ENCODE measurements at places on chromosomes 2 and 18. TPM values are rescaled to one million over a fixed set of nuclear protein-coding genes. Genes with fewer than 3 reads are reported as not detected.

- DNase-seq: no peak
- no peak overlapping the region for H3K27ac ChIP-seq
- H3K4me3 ChIP-seq: no peak overlapping the region
- H3K4me1 ChIP-seq: no peaks in the 10 kb centered on the region
- no peaks in the 10 kb centered on the region for H3K36me3 ChIP-seq
Observed at GRCh38 chr18:53698907-53699306, 525.6 kb downstream of the MBD2 start.

DNA sequence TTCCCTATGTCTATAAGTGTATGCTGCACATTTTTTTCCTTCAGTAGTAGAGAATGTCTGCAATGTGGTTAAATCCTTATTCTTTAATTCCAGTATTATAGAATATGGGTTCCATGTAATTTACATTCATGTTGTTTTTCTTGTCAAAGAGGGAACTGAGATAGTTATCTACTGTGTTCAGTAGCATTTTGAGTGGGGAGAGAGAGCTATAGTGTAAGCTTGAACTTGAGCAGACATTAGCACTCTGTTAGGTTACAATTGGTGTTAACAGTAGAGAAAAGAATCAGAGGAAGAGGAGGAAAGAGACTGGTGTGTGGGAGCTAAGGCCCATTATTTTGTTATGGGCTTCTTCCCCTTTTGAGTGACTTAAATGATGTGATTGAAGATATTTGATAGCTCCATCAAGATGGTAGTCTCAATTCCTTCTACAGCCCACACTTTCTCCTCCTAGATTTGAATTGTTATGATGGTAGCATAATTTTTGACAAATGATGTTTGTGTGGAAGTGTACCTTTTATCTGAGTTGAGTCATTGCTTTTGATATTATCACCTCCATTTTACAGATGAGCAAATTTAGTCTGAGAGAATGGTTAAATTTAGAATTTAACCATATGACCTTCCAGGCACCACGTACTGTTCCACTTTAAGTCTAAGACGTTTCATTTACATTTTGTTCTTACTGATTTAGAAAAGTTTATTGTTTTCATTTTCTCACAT lies 71.3 kb downstream of the FMNL2 start:
- peaks cover 26% of the 10 kb centered on the region for H3K27me3 ChIP-seq
- no peak overlapping the region for H3K4me3 ChIP-seq
- no peak overlapping the region for H3K27ac ChIP-seq
- H3K36me3 ChIP-seq: no peaks in the 10 kb centered on the region
- no peaks in the 10 kb centered on the region for H3K4me1 ChIP-seq

DNA sequence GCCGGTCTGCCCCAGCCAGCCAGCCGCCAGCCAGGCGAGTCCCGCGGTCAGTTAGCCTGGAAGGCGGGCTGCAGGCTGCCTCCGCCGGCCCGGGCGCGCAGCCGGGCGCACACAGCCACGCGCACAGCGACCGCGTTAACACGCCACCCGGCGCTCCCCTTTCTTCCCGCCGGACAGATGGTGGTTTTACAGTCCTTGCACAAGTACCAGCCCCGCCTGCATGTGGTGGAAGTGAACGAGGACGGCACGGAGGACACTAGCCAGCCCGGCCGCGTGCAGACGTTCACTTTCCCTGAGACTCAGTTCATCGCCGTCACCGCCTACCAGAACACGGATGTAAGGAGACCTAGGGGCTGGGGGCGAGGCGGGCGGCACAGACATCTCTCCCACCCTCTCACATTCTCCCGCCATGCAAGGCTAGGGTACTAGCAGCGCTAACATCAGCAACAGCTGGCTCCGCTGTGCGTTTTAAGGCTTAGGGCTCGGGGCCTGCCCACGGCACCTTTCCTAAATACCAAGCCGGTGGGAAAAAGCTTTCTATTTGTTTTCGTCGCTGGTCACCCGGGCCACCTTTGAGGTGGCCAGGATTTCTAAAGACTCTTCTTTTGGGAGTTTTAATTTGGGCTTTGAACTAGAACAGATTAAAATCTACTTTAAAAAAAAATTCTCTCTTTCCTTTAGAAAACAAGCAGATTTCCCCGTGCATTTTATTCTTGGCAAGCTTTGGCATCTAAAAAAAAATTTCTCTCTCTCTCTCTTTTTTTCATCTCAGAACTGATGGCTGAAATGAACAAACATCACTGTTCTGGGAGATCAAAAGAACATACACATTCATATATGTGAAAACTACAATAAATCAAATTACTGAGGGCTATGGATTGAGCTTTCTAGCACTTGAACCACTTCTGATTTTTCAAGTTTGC lies 2.9 kb downstream of the TBR1 start:
- peaks cover 94% of the 10 kb centered on the region for H3K27me3 ChIP-seq
- no peaks in the 10 kb centered on the region for H3K36me3 ChIP-seq
- H3K27ac ChIP-seq: no peak overlapping the region
- no peak for DNase-seq
- H3K4me1 ChIP-seq: peaks cover 45% of the 10 kb centered on the region

DNA sequence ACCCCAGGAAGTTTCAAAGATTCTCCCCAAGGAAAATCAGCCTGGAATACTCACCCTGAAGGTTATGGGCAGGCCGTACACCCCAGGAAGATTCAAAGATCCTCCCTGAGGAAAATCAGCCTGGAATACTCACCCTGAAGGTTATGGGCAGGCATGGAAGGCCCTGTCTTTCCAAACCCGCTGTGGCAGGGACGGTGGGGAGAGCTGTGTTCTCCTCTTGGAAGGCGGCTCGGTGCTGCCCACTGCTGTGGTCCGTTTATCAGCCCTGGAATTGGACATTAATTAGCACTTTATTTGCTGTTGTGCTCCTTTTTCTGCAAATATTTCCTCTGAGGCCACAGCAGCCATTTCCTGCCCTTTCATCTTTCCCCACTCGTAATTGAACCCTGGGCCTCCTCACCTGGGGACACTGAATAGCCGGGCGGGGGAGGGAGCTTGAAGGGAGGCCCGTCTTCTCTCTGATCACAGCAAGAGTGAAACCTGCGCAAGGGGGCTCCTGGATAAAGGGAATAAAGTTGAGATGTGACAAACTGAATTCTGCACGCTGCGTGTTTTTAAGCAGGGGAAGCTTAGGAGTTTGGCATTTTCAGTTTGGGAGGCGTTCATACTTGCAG lies 308.7 kb upstream of the SALL3 start:
- H3K36me3 ChIP-seq: no peaks in the 10 kb centered on the region
- DNase-seq: no peak
- no peaks in the 10 kb centered on the region for H3K4me1 ChIP-seq
- peaks cover 3% of the 10 kb centered on the region for H3K27me3 ChIP-seq

- H3K4me3 ChIP-seq: no peak overlapping the region
- no peak overlapping the region for H3K27ac ChIP-seq
- H3K27me3 ChIP-seq: peaks cover 5% of the 10 kb centered on the region
- peaks cover 38% of the 10 kb centered on the region for H3K4me1 ChIP-seq
Observed at GRCh38 chr2:204046145-204046544, 109.6 kb downstream of the ICOS start.

GRCh38 chr2:229454934-229455631 lies 184.0 kb upstream of the PID1 start:
- H3K4me3 ChIP-seq: no peak overlapping the region
- no peaks in the 10 kb centered on the region for H3K36me3 ChIP-seq
- no peak overlapping the region for H3K27ac ChIP-seq
- no peak for DNase-seq
- H3K4me1 ChIP-seq: no peaks in the 10 kb centered on the region
- H3K27me3 ChIP-seq: peaks cover 6% of the 10 kb centered on the region

DNA sequence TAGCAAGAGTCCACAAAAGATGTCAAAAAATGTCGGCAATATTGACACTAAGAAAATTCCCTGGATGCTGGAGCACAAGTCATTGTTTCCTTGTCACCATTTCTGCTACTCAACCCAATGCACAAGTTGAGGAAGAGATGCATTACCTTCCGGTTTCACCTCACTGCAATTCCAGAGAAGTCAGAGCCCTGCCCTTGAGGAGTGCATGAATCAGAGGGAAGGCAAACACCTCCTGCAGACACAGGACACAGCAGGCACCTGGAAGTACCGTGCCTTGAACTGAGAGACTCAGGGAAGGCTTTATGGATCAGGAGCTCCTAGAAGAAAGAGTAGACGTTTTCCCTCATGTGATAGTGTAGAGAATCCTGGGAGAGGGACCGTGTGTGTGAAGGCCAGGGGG lies 62.7 kb upstream of the ARL4C start:
- no peaks in the 10 kb centered on the region for H3K36me3 ChIP-seq
- H3K27me3 ChIP-seq: no peaks in the 10 kb centered on the region

- peaks cover 11% of the 10 kb centered on the region for H3K27me3 ChIP-seq
- DNase-seq: no peak
- H3K4me1 ChIP-seq: peaks cover 8% of the 10 kb centered on the region
- no peak overlapping the region for H3K27ac ChIP-seq
- H3K4me3 ChIP-seq: no peak overlapping the region
Observed at GRCh38 chr2:12694990-12695774, 21.6 kb upstream of the TRIB2 start.

- no peaks in the 10 kb centered on the region for H3K27me3 ChIP-seq
- no peak overlapping the region for H3K27ac ChIP-seq
- no peak for DNase-seq
- H3K4me3 ChIP-seq: no peak overlapping the region
- peaks cover 25% of the 10 kb centered on the region for H3K36me3 ChIP-seq
Observed at GRCh38 chr2:26359886-26360473, 13.4 kb upstream of the ADGRF3 start.

- peak overlapping the region; percentile 42 for H3K27ac ChIP-seq
- H3K36me3 ChIP-seq: no peaks in the 10 kb centered on the region
- DNase-seq: peak; percentile 3
Observed at GRCh38 chr2:182951948-182952663, 85.7 kb upstream of the FRZB start.

TMEM200C gene
- not detected for total RNA-seq

KCNJ13 gene
- not detected for total RNA-seq

ERBB4 gene
- total RNA-seq: not detected
